SW480 (cell line): ENCODE measurements at places on chromosomes 13 and 19.

- DNase-seq, result peak; percentile 81
These were observed 4.0 kb upstream of the NKPD1 start for GRCh38 chr19:45164577-45165335.

DNA sequence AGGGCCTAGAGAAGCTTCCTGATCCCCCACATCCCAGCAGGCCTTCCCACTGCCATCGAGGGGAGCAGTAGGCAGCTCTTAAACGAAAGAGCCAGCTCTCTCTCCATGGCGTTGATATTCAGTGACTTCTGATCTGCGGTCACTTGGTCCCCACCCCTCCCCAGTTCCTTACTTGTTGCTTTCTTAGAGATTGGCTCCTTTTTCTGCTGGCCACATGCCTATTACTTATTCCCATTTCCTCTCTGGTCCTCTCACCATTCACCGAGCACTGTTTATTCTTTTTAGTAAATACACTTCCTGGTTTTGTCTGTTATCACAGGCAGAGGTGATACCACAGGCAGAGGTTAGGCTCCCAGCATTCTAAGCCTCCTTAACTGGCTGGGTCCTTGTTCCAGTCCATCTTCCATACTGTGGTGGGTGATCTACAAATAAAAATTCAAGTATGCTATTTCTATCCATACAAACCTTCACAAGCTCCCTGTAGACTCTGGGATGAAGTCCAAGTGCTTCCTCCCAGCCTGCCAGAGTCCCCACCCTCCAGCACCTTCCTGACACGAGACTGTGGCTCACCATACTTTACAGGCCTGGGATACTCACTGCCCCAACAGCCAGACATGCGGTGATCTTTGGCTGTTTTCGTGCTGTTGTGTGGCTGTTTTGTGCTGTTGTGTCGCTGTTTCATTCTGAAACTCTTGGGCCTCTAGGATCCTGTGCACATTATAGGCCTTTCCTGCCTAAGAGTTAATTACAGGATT is 315.9 kb downstream of the ATP8A2 start:
- no peak for DNase-seq

DNA sequence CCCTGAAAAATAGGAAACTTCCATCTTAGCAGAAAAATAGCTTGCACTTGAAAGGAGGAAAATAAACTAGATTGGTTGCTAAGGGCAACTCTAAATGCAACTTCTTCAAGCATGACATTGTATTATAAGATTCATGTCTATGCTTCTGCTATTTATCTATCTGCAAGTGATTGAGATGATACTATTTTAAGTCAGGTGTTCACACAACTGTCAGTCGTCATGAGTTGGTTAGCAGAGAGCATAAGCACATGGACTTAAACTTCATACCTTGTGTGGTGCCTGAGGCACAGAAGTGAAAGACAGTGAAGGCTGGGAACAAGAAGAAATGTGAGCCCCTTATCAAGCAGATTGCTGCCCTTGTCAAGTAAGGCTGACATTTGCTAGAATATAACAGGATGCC is 82.9 kb downstream of the SLITRK5 start:
- no peak for DNase-seq

GRCh38 chr13:72726726-72727416 is 558 bp downstream of the MZT1 start:
- DNase-seq, result peak; percentile 41

GRCh38 chr19:35030257-35031071 is at the start of gene SCN1B:
TSS of gene SCN1B (plus strand) at chr19:35030470. CDS start at chr19:35030821, 351 bp downstream.
- DNase-seq, result peak; percentile 77

DNA sequence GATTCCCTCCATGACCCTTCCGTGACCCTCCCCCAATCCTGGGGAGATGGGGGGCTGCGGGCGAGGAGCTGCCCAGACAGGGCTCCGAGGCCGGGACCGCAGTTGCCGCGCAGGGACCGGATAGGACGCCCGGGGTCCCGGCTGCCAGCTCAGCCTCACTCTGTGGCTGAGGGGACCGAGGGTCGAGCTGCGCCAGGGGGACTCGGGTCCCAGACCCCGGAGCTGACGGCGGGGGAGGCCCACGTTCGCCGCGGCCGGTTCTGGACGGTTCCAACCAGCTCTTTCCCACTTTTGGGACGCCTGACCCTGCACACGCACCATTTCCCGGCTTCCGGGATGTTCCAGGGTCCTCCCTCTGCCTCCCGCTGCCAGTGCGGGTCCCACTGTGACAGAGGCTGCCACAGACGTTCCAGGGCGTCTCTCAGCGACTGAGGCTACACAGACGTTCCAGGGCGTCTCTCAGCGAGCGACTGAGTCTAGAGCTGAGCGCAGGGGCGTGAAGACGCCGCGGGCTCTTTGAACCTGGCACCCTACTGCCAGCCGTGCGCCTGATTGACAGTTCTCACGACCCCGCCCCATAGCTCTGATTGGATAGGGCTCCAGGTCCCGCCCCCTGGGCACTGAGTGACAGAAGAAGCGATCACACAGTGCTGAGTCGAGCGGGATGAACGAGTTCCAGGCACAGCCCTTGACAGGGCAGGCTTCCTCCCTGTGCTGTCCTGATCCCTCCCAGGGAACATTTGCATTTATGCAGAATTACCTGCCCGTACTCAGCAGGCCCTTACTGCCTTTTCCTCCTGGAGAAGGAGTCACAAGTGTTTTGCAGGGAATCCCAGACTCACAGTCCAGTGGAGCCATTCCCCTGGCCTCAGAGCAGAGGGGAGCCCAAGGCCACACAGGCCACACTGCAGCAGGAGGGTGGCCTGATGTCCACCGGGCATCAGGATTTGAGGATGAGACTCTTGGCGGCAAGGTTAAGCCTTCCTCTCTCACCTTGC is at the start of gene ZNF563:
TSS of gene ZNF563 (minus strand) at position 472 of the 998 bp plus-strand sequence. CDS start at position 321, 151 bp downstream.
- DNase-seq, result peak; percentile 94
